ENCODE measurements at places on chromosomes 16 and 17.

GRCh38 chr16:5905935-5906334 is 808.3 kb upstream of the EEF2KMT start:
- DNase-seq: no peak

DNA sequence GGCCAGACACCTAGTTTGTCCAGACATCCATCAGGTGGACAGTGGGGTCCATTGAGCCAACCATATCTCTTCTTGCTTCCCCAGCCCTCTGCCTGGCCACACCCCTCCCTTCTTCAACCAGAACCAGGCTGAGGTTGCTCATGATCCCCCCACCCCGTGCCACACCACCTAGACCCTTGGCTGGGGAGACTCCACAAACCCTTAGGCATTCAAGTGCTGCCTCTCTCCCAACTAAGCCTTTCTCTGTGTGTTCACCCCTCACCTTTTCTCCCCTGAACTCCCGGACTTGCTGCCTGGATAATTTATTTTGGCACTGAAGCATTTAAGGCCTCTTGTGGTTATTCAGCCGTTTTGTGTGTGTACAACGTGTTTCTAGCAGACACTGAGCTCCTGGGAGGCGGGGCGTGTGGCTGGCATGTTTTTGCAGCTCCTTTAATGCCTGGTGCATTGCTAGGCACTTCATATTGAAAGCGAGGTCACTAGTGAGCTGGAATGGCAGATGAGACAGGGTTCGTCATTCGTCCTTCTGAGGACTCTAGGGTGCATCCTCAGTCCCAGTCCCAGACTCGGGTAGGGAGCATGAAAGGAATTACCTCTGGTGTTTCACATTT is 28.7 kb downstream of the CACNA1G start:
- no peak for DNase-seq

DNA sequence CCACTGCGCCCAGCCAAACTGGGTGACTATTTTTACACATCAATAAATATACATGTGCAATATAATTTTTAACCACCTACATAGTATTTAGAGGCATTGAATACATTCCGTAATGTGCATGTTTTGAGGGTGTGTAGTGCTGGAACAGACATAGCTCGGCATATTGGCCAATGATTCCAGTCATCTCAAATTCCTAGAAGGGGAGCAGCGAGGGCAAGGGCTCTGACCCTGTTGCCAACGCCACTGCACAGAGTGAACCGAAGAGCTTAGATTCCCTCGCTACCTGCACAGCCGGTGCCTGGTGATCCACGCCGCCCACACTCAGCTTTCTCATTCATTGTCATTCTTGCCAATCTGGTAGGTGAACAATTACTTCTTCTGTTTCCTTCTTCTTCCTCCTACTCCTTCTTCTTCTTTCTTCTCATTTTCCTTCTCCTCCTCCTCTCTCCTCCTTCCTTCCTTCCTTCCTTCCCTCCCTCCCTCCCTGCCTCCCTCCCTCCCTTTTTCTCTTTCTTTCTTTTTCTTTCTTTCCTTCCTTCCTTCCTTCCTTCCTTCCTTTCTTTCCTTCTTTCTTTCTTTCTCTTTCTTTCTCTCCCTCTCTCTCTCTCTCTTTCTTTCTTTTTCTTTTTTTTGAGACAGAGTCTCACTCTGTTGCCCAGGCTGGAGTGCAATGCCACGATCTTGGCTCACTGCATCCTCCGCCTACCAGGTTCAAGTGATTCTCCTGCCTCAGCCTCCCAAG is 26.3 kb upstream of the ATP2A3 start:
- DNase-seq: no peak

- no peak for DNase-seq
Observed at GRCh38 chr16:85190572-85190971, 78.3 kb upstream of the CIBAR2 start.

DNA sequence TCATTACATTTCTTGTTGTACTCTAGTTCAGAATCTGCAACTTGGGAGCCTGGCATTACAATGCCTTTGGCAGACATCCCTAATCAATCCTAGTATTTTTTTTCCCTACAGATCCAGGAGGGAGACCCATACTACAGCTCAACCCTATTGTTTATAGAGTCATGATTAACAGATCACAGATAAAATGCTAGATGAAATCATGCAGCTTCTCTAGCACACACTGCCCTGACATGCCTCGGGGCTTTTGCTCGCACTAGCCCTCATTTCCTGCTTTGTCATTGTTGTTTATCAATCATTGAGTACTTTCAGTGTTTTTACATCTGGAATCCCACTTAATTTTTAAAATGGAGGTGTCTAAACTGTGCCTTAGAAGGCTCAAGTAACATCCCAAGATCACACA is 412.5 kb downstream of the CA10 start:
- DNase-seq: no peak

All from T-cell (primary cell).